Mesenteric fat pad (tissue), 1 donor: ENCODE measurements at places on chromosomes 13 and 19.

- DNase-seq = peak; percentile 41
Observed at GRCh38 chr19:29566496-29567054, 39.5 kb upstream of the POP4 start.

DNA sequence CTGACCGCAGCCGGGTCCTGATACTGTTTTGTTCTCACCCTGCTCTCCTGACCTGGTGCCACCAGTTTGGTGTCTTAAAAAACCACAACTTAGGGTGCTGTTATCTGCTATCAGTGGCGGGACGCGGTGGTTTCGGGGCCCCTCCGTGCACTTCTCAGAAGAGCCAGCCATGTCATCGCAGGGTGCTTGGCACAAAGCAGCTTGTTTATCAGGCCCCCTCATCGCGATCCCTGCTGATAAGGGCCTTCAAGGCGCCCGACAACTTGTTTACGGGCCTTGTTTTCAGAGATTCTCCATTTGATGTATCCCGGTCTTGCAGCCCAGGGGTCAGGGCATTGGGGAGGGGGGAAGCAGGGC, 58.1 kb upstream of the KLF2 start:
- DNase-seq = no peak

- DNase-seq = no peak
Observed at GRCh38 chr13:97879646-97880310, 73.7 kb upstream of the IPO5 start.

- DNase-seq = no peak
Observed at GRCh38 chr13:21365574-21365973, 93.5 kb downstream of the ZDHHC20 start.

DNA sequence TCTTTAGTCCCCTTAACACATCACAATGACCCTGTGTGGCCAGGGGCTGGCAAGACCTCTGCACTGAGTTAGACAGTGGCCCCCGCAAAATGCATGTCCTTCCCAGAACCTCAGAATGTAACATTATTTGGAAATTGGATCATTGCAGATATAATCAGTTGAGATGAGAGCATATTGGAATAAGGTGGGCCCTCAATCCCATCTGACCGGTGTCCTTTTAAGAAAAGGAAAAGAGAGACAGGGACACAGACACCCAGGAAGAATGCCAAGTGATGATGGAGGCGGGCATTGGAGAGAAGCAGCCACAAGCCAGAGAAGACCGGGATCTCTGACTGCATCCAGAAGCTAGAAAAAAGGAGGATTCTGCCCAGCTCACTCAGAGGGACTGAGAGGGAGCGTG, 1.8 kb downstream of the FAM187B start:
- peak; percentile 26 for DNase-seq

GRCh38 chr19:11264452-11265176, 2.3 kb upstream of the DOCK6 start:
- no peak for DNase-seq

GRCh38 chr19:7216373-7216902, 77.8 kb downstream of the INSR start:
- no peak for DNase-seq

DNA sequence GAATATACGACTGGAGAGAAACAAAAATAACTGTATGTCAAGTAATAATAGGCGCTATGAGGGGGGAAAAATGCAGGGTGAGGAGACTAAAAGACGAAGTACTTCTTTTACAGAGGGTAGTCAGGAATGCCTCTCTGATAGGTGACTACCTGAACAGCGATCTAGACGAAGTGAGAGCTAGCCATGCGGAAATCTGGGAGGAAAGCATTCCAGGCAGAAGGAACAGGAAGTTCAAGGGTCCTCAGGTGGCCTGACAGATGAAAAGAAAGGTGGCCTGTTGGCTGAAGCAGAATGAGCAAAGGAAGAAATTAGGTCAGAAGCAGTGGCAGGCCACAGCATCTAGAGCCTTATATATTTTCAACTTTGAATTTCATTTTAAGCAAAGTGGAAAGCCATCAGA, 13.3 kb downstream of the ZDHHC20 start:
- no peak for DNase-seq

DNA sequence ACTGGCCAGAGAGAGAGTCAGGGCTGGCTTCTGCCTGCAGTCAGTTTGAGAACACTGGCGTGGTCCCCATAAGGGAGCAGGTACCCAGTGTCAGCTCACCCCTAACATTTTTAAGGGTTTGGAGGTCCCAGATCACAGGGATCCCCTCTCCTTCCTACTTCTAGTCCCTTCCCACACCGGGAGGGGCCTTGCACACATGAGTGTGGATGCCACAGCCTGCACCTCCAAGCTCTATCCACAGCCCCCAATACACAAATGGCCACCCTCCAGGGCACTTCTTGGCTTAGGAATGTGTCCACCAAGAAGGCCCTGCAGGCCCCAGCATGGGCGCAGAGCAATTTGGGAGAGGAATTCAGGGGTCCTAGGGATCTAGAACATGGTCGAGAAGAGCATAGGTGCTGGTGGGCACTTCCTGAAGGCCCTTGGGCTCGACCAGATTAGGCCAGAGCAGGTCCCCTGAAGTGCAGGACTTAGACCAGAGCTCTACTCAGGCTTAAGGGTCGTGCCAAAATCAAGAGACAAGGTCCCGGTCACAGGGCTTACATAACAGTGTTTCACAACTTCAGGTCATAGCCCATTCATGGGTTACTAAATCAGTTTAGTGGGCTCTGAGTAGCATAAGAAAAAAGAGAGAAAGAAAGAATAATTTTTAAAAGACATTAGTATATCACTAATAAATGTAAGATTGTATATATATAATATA, 16.0 kb downstream of the FXYD5 start:
- DNase-seq = peak; percentile 45

- no peak for DNase-seq
Observed at GRCh38 chr19:38928391-38929001, 2.1 kb downstream of the SARS2 start.

- DNase-seq = no peak
Observed at GRCh38 chr19:28475525-28475924, 737.4 kb downstream of the UQCRFS1 start.

- DNase-seq = peak; percentile 84
Observed at GRCh38 chr13:112615391-112615790, 27.4 kb upstream of the TUBGCP3 start.

DNA sequence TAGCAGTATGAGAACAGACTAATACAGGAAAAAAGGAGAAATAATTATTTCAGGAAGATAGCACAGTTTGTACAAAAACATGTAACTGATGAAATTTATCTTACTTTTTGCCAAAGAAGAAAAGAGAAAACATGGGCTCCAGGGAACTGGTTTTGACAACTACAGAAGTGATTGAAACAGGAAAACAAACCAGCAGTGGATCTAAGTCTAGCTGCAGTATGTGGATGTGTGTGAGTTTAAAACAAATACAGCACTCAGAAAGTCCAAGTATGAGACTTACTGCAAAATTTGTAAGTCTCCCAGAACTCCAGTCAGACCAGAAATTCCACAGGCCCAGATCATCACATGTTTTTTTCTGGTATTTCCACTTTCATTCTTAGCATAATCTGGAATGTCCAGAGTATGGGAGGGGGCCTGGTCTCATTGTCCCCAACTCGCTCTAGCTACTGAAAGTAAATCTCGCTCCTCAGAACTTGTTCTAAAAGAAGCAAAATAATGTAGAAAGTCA, 259.5 kb downstream of the NHLRC3 start:
- no peak for DNase-seq

GRCh38 chr13:84377106-84377505, 494.8 kb upstream of the SLITRK1 start:
- no peak for DNase-seq
